Activated CD4-positive, alpha-beta T cell treated with anti-CD3 and anti-CD28 coated beads for 4 hours (primary cell): ENCODE measurements at places on chromosomes 7 and 10.

DNA sequence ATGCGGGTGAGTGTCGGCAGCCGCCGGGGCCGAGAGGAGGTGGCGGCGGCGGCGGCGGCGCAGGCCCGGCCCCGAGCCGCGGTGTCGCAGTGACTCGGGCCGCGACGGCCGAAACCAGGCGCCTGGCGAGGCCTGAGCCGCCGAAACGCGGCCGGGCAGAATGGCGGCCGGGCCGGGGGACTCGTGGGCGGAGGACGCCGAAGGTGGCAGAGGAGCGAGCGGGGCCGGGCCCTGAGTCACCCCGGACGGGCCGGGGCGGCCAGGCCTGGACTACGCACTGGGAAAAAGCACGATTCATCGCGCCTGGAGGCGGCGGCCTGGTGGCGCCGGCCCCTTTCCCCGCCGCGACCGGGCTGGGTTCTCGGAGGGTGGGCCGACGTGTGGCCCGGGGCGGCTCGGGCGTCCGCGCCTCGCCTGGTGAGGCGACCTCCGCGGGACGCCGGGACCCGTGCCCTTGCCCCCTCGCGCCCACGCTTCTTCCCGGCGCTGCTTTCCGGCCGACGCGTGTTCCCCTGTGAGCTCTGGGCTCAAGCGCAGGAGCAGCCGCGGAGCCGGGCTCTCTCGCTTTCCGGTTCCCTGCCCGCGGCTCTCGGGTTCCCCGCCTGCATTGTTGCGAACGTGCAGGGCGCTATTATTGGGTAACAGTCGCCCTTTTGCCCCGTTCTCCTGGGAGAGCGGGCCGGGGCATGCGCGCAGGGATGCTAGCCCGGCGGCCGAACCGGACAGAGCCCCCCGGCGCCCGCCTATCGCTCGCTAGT, 500 bp downstream of the CUL1 start:
- peak; percentile 47 for DNase-seq

DNA sequence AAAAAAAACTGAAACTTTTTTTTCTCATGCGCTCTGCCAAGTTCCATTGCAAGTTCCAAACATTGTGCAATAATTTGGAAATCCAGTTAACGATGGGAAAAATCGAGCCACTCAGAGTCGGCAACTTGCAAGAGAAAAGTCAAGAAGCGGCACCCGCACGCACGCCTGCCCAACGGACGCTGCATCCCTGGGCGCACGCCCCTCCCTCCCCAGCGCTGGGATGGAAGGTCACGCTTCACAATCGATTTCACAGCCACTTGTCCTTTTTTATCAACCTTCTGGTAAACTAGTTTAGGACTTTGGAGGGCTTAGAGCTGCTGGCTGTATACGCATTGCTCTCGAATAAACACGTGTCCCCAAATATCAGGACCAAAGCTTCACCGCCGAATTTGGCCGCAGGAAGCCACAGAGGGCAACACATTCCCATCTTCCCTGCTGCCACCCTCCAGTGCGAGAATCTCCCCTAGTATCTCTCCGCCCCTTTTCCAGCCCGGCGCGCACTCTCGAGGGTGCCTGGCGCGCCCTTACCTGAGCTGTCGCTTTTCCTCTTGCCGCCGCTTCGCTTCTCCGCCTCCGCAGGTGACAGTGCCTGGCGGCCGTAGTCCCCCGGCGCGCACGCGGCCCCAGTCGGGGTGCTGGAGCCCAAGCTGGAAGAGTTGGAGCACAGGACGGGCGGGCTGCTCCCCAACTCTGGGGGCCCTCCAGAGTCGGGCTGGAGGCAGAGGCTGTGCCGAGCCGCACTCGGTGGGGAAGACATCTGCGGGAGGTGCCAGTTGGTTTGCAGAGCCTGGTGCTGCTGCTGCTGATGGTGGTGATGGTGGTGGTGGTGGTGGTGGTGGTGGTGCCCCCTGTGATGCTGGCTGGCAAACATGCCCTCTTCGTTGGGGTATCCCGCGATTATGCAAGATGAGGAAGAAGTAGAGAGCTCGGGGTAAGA, 857 bp downstream of the MEOX2 start:
- no peak for DNase-seq

DNA sequence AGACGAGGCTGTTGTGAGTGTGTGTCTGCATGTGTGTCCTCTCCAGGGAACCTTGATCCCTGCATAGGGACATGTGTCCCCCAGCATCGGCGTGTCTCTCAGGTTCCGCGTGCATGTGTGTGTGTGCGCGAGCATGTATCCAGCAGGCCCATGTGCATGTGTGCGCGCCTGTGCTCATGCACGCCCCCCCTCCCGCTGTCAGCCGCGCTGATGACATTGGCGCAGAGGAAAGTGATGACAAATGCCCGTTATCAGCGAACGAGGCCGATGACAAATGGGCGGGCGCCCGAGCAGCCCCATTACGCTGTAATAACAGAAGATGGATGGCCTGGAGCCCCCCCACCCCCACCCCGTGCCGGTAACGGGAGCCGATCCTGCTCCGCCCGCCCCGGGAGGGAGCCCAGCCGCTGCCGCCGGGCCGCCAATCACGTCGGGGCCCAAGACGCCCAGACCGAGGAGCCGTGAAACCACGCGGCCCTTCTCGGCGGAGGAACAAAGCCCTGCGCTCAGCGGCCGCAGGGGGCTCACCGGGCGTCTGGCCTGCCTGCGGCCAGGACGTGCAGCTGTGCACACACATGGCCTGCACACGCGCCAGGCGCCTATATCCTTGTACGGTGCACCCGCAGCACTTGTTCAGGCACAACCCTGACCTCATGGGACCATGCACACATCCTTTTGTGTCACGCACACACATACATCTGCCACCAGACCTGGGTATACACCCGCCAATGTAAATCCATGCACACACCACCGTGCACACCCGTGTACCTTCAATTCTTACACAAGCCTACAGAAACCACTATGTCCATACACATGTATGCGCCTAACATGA, 21.5 kb downstream of the POLL start:
- no peak for DNase-seq

DNA sequence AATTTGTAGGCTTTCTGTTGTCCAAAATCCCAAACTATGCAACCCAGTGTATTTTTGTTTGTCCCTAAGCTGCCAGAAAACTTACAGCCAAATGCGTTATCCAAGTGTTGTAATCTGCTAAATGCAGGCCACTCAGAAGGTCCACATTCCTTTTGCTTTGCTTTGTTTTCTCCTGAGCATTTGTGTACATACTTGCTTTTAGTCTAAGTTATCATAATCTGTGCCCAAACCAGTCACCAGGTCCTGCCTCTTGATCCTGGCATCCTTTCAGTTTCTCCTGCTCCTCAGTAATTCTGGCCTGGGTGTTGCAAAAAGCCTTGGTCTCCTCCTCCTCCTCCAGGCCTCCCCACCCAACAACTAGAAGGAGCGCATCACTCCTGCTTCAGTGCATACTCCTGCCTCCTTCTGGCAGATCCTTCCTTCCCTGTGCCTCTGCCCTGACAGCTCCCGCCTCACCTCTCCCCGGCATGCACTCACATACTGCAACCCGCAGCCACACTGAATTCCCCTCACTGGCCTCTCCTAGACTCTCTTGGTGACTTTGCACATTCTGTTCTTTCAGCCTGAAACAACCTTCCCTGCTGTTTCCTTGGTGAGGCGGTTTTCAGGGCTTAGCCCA, 2.3 kb downstream of the DENND2A start:
- no peak for DNase-seq

GRCh38 chr10:77463967-77464745, 173.5 kb downstream of the KCNMA1 start:
- no peak for DNase-seq

- DNase-seq = no peak
Measured at GRCh38 chr7:95246831-95247370, 77.4 kb downstream of the PON1 start.

GRCh38 chr7:77897004-77897547, 98.5 kb downstream of the PHTF2 start:
- no peak for DNase-seq

- DNase-seq = no peak
Measured at GRCh38 chr10:35480142-35480541, 125.0 kb upstream of the GJD4 start.

DNA sequence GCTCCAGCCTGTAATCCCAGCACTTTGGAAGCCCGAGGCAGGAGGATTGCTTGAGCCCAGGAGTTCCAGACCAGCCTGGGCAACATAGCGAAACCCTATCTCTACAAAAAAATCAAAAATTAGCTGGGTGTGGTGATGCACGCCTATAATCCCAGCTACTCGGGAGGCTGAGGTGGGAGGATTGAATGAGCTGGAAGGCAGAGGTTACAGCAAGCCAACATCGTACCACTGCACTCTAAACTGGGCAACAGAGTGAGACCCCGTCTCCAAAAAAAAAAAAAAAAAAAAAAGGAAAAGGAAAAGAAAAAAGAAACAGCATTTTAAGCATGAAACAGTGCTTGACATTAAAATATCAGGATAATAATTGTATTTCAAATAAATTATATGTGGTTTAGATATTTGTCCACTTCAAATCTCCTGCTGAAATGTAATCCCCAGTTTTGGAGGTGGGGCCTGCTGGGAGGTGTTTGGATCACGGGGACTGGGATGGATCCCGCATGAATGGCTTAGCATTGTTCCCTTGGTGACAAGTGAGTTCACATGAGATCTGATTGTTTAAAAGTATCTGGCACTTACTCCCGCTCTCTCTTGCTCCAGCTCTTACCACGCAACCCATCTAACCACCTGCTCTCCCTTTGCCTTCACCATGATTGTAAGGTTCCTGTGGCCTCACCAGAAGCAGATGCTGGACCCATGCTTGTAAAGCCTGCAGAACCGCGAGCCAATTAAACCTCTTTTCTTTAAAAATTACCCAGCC, 103.4 kb downstream of the SRPK2 start:
- no peak for DNase-seq

GRCh38 chr7:140426130-140426529, 22.3 kb downstream of the RAB19 start:
- no peak for DNase-seq

- DNase-seq = no peak
Measured at GRCh38 chr10:11149807-11150141, 132.1 kb downstream of the CELF2 start.

DNA sequence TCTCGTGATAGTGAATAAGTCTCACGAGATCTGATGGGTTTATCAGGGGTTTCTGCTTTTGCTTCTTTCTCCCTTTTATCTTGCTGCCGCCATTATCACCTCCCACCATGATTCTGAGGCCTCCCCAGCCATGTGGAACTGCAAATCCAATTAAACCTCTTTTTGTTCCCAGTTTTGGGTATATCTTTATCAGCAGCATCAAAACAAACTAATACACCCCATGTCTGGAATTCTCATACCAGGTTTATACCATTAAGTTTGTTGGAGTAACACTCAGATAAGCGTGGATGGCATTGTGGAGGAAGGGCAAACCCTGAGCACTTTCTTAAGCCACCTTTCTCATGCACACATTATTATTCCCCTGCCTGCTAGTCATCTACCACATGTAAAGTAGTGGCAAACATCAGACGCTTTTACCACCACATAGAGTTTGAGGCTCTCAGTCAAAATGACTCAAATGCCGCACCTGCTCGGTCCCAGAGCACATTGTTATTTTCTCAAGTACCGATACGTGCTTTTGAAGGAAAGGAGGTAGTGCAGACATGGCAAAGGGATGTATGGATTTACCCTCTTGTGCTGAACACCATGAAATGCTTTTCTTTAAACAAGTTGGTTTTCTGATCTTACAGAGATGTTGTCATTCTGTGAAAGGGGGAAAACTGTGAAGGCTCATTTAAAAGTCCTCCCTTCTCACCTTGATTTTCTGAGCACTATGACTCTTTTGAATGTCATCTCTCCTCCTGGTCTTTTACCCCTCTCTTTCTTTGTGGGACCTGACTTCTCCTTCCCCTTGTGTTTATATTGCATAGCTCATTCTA, 429.7 kb downstream of the EXOC4 start:
- DNase-seq = no peak

- no peak for DNase-seq
Measured at GRCh38 chr10:27500886-27501285, 3.2 kb upstream of the RAB18 start.

- DNase-seq = no peak
Measured at GRCh38 chr10:6612371-6612770, 32.3 kb upstream of the PRKCQ start.

GRCh38 chr10:121091961-121092719, 241.0 kb downstream of the WDR11 start:
- no peak for DNase-seq

GRCh38 chr10:96288151-96288621, 16.0 kb upstream of the DNTT start:
- DNase-seq = no peak

- no peak for DNase-seq
Measured at GRCh38 chr10:77068969-77069368, 568.6 kb downstream of the KCNMA1 start.

DNA sequence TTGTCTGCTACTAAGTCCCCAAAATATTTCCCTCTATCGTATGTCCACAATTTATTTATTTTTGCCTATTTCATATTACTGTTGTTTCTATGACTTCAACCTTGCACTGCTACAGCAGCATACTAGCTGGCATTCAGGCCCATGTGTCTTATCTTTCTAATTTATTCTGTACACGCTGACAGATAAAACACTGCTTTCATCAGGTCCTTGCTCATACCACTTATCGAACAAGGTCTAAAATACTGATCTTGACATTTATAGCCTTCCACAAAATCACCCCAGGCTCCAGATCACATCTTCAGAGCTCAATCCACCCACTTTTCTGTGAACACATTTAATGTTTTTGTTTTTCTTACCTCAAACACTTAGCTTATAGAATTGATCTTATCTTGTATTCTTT, 374.6 kb downstream of the THSD7A start:
- DNase-seq = no peak

- no peak for DNase-seq
Measured at GRCh38 chr10:103199488-103199887, 6.4 kb upstream of the NT5C2 start.

GRCh38 chr7:127628445-127628844, 10.5 kb upstream of the PAX4 start:
- DNase-seq = no peak

- DNase-seq = no peak
Measured at GRCh38 chr10:66209025-66209424, 716.8 kb upstream of the LRRTM3 start.

DNA sequence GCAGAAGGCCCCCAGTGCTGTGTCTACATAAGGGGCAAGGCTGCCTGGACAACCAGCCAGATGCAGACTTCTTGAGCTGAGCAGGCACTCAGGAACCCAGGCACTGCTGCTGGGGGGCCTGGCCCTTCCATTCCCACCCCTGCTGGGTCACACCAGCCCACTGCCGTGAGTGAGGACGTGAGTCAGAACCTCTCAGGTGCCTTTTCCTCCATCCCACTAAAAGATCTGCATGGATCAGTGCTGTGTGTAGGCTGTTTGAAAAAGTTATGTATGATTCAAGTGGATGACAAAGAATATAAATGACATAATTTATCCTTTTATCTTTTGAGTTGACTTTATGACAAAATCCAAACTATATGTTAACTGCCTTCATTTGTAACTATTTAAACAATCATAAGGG, 499.3 kb downstream of the INHBA start:
- DNase-seq = no peak
